ENCODE measurements at places on chromosomes 13 and 19.

DNA sequence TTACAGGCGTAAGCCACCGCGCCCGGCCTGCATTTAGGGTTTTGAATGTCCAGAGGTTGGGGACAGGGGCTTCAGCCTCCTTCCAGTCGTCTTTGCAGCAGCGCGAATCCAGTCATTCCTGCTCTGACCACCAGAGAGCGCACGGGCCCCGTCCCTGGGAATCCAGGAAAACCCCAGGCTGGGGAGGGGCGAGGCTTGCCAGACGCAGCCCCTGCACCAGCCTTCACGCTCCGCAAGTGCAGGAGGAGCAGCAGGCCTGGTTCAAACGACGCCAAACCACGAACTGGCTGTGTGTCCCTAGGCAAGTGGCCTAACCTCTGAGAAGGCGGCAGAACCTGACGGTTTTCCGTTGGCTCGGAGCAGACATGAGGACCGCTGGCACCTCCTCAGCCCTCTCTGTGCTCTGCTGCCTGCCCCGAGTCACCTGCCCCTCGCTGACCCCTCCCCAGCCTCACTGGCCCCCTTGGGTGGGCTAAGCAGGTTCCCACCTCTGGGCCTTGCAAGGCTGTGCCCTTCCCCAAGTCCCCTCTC, 2.0 kb upstream of the RNF126 start:
- peak; percentile 76 for DNase-seq

- DNase-seq: no peak
Measured at GRCh38 chr13:109836629-109837607, 50.5 kb upstream of the IRS2 start.

- DNase-seq: peak; percentile 67
Measured at GRCh38 chr19:2474232-2475017, 1.5 kb upstream of the GADD45B start.

DNA sequence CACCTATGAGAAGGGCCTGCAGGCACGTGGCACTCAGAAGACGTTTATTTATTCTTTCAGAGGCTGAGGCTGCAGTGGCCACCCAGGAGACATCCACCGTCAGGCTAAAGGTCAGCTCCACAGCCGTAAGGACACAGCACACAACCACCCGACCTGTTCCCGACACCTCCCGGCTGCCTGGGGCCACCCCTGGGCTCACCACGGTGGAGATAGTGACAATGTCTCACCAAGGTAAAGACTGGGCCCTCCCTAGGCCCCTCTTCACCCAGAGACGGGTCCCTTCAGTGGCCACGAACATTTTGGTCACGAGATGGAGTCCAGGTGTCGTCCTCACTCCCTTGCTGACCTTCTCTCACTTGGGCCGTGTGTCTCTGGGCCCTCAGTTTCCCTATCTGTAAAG, 32.5 kb downstream of the SPC24 start:
- no peak for DNase-seq

- no peak for DNase-seq
Measured at GRCh38 chr19:28257396-28257795, 955.6 kb downstream of the UQCRFS1 start.

GRCh38 chr19:46441866-46442265, 13.1 kb upstream of the PNMA8C start:
- no peak for DNase-seq

GRCh38 chr19:3270902-3271301, 46.4 kb downstream of the CELF5 start:
- DNase-seq: peak; percentile 38

DNA sequence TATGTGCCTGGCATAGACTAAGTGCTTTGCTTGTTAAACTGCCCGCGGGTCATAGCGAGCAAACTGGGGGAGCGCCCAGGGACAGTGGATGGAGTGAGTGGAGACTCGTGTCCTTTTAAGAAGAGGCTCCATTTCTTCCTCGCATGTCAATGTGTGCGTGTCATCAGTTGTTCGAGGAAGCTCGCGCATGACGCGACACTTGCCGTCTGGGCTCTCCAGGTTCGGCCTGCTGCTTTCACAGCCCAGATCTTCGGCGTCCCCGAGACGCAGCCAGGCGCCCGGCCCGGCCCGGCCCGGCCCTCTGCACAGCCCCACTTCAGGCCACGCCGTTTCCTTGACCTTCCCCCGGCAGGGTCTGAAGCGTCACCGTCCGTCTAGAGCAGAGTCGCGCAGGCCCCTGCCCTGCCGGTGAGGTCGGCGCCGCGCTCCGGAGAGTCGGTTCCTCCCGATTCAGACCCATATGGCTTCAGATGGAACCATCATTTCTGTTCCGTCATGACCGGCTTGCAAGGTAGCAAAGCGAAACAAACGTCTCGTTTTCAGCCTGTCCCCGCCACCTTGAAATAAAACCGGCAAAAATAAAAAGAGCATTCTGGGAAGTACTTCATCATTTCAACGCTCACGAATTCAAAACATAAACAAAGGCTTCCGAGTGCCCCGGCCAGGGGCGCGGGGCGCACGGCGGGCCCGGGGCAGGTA, 599 bp upstream of the ARHGEF7 start:
- no peak for DNase-seq

GRCh38 chr13:98984983-98985382, 7.1 kb upstream of the DOCK9 start:
- DNase-seq: no peak

- no peak for DNase-seq
Measured at GRCh38 chr13:108407495-108407894, 138.0 kb downstream of the TNFSF13B start.

GRCh38 chr13:74889321-74889720, 592.6 kb downstream of the TBC1D4 start:
- no peak for DNase-seq

DNA sequence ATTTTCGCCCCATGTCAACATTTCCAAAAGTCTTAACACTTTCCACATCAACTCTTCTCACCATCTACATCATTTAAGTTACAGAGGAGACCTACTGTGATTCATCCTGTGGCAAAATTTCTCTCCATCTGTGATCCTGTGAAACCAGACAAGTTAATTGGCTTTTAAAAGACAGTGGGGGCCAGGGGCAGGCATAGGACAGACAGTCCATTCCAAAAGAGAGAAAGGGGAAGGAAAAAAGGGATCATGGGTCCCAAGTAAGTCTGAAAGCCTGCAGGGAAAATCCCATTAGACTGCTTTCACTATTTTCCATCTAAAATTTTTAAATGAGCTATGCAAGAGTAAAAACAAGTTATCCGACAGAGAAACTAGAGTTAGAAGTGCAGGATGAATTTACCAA, 121.0 kb downstream of the MRPL57 start:
- DNase-seq: no peak

DNA sequence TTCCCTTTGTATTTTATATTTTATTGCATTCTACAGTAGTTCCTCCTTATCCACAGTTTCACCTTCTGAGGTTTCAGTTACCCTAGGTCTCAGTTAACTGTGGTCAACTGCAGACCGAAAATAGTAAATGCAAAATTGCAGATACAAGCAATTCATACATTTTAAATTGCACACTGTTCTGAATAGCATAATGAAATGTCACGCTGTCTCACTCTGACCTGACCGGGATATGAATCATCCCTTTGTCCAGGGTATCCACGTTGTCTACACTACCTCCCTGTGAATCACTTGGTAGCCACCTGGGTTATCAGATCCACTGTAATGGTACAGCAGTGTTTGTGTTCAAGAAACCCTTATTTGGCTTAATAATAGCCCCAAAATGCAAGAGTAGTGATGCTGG, 325.0 kb downstream of the DNAJC15 start:
- DNase-seq: no peak

DNA sequence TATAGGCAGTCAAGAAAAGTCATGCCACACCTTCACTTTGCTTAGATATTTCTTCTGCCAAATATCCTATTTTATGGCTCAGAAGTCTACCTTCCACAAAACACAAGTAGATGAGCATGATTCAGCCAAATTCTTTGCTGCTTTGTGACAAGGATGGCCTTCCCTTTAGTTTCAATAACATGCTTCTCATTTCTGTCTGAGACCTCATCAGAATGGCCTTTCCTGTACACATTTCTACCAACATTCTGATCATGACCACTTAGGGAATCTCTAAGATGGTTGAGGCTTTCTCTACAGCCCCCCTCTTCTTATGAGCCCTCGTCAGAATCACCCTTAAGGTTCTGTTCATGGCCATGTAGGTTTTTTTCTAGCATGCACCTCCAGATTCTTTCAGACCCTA, 96.2 kb downstream of the COL4A2 start:
- DNase-seq: no peak

- no peak for DNase-seq
Measured at GRCh38 chr13:83780227-83780626, 102.0 kb downstream of the SLITRK1 start.

DNA sequence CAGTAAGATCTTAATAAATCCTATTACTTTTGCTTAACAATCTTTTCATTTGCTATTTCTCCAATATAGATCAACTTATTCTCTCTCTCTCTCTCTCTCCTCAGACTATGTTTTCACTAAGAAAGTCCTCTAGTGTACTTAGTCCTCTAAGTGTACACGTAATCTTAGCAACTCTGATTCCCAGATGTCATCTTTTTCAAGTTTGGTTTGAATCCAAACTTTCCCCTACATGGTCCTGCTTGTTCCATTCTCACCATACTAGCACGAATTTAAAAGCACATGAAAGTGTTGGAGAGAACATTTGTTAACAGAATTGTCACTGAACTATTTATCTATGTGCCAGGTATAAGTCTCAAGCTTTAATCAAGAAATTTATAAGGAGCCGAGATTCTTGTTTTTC, 202.9 kb downstream of the SPRY2 start:
- DNase-seq: no peak

Measured in stimulated activated CD4-positive, alpha-beta T cell treated with anti-CD3 and anti-CD28 coated beads, Interleukin-1b, Interleukin-23, amount 100 ng/mL, for 24 hours (primary cell).